ENCODE measurements at places on chromosomes 12 and 14.

- no peak for DNase-seq
Measured at GRCh38 chr12:90280564-90281058, 572.0 kb upstream of the ATP2B1 start.

DNA sequence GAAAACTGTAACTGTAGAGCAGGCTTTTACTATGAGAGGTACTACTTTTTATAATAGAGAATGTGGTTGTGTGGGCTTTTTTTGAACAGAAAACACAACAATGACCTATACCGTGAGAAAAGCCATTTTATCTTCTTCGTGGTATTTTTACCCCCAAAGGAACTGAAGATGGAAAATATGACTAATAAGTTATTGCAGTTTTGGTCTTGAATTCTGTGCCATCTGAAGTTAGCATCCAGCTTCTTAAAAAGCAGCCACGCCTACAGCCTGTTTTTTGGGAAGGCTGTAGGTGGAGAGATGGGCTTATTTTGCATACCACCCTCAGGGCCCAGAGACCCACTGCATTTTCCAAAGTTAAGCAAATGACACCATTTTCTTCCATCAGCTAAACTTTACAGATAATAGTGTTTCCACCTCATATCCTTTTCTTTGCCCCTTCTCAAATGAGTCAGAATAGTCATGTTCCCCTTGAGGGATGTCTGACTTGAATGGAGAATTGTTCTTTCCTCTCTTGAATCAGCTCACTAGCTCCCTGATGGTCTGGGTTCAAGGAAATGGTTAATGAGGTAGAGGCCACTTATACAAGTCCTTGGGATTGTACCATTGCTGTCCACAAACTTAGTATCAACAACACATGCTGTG is 53.0 kb downstream of the TBC1D30 start:
- DNase-seq, result no peak

GRCh38 chr12:49049566-49050224 is 10.9 kb downstream of the KMT2D start:
- no peak for DNase-seq

DNA sequence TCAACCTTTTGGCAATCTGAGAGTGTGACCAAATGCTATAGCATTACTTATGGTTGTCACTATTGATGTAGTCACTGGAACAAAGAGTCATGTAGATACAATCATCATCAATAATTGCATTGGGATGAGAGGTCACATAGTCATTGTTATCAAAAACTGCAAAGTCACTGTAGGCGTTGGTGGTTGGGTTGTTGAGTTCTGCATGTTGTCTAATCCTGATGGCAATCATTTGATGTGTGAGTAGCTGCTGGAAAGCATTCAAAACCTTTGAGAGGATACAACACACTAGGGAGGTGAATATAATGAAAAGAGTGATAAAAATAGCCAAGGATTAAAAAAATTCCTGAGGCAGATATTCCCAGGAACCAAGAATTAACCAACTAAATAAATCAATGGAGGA is 214.7 kb upstream of the SYT10 start:
- DNase-seq, result no peak

GRCh38 chr14:28773176-28773575 is 6.6 kb downstream of the FOXG1 start:
- no peak for DNase-seq

DNA sequence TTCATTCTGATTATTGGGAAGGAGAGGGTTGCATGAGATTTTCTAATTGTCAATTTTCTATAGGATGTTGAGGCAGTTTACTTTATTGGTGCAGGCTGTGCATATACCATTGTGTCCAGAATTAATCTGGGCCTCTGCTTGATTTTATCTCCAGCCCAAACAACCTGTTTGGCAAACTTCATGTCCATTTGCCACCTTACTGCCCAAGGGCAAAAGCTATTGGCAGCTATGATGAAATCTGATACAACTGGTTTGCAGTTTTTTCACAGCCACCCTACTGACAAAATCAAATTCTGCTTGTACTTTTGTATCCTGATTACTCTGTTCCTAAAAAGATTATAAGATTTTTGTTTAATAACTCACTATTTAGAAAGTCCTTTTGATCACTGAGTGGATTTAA is 789.2 kb upstream of the FBXO33 start:
- DNase-seq, result no peak

- no peak for DNase-seq
Measured at GRCh38 chr12:123808167-123808566, 46.1 kb downstream of the DNAH10 start.

GRCh38 chr14:30295980-30296379 is 263.0 kb upstream of the G2E3 start:
- DNase-seq, result no peak

DNA sequence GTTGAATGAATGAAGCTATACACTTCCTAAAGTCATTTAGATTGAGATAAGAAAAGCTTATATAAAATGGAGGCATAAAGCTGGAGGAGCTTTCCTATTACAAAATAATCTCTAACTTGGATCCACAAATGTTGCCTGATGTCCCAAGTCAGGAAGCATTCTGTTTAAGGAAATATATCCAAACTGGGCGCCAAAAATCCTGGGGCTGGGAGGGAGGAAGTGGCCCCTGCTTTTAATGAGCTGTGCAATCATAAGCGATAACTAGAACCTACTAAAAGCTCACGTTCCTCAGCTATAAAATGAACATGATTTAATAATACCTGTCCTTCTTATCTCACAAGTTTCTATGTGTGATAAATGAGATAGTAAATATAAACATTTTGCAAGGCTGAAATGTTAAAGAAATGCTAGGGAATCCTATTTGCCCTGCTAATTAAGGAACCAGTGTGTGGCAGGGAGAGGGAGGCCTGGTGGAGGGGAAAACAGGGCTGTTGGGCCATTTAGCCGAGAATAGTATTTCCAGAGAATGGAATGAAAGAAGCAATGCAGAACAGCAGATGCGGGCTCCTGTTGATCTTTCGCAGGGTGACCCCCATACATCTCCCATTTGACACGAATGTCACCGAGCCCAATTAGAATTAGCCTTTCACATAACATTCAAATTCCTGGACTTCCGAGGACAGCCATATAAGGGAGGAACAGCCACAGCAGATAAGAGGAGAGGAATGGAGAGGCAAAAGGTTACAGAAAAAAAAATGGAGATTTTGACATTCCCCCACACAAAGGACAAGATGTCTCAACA is 25.9 kb downstream of the DUSP6 start:
- no peak for DNase-seq

GRCh38 chr12:43758247-43758727 is 303 bp downstream of the PUS7L start:
- DNase-seq, result peak; percentile 88

GRCh38 chr12:102821149-102821548 is 95.9 kb downstream of the PAH start:
- no peak for DNase-seq

DNA sequence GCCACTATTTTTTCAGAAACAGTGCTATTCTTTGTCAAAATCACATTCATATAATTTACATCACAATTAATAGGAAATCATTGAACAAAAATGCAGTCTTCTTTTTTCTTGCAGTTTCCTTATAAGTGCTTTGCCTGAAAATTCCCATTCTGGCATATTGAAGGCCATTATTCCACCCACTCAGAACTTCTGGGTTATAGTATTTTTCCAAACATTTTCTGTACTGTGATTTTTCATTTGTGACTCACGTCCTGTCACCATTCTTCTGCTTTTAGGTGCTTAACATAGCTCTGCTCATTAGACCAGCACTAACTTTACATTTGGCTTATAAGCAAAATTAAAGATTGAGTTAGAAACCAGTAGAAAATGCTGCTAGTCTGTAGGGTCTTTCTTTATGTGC is 241.0 kb upstream of the NPAS3 start:
- no peak for DNase-seq

- DNase-seq, result no peak
Measured at GRCh38 chr14:83251402-83251801, 1717.7 kb upstream of the SEL1L start.

GRCh38 chr12:47818467-47819137 is 1.1 kb downstream of the HDAC7 start:
- DNase-seq, result no peak

DNA sequence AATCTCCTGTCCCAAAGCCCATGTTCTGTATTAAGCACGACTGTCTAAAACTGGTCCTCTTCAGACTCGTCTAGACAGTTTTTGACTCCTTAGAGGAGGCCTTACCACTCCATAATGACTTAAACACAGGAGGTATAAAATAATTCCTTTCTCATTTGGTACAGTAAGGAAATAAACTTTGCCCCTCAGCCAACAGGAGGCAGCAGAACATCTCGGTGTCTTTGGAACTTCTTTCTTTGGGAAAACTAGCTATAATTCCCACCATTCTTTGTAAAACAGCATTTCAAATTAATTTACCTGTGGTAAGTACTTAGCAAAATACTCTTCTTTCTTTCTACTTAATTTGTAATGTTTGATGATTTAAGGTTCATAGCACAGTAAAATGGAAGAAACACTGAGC is 292.7 kb upstream of the G2E3 start:
- no peak for DNase-seq

- DNase-seq, result no peak
Measured at GRCh38 chr12:118925407-118925806, 55.9 kb upstream of the SRRM4 start.

DNA sequence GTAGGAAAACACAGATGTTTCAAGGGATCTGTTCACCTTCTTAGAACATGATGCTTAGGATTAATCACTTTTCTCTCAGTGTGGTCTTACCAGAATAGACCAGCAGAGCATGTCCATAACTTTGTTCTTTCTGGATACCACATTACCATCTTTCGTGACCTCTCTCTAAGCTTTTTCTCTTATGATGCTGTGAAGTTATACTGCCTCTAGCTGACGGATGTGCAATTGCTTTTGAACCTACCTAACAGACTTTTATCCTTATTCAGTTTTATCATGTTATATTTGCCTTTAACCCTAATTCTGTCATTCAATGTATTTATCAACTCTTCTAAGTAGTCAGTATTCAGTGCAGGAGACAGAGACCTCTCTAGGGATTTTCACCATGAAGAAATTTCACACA is 246.7 kb downstream of the DACT1 start:
- no peak for DNase-seq

DNA sequence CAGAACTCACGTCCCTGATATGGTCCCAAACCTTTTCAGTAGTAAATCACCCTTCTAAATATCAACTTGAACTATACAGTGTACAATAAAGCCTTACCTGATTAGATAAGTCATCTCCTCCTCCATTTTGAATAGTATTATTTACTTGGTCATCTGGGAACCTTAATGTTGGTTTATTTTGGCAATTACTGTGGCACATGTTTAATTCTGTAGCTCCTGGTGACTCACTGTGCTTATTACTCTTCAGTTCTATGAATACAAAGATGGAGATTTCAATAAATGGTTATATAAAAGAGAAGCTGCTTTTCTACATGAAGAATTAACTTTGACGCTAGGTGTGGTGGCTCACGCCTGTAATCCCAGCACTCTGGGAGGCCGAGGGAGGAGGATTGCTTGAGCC is 25.4 kb downstream of the MIS18BP1 start:
- DNase-seq, result no peak

Data from posterior cingulate gyrus (tissue), 11 donors.